ENCODE measurements at places on chromosomes 7 and 10. TPM values are rescaled to one million over a fixed set of nuclear protein-coding genes. Genes with fewer than 3 reads are reported as not detected.

The PRR15 gene
- not detected for total RNA-seq

The TMEM26 gene
- not detected for total RNA-seq

The TMEM213 gene
- total RNA-seq, result not detected

The ZC3HAV1 gene
- 153 TPM for total RNA-seq

The BAMBI gene
- 0.70 TPM for total RNA-seq

The IKZF1 gene
- 391 TPM for total RNA-seq

The SFRP5 gene
- total RNA-seq, result not detected

The PTPRZ1 gene
- not detected for total RNA-seq

The WNT2 gene
- total RNA-seq, result not detected

GRCh38 chr10:63666836-63667383 lies 145.7 kb downstream of the REEP3 start:
- DNase-seq, result no peak

DNA sequence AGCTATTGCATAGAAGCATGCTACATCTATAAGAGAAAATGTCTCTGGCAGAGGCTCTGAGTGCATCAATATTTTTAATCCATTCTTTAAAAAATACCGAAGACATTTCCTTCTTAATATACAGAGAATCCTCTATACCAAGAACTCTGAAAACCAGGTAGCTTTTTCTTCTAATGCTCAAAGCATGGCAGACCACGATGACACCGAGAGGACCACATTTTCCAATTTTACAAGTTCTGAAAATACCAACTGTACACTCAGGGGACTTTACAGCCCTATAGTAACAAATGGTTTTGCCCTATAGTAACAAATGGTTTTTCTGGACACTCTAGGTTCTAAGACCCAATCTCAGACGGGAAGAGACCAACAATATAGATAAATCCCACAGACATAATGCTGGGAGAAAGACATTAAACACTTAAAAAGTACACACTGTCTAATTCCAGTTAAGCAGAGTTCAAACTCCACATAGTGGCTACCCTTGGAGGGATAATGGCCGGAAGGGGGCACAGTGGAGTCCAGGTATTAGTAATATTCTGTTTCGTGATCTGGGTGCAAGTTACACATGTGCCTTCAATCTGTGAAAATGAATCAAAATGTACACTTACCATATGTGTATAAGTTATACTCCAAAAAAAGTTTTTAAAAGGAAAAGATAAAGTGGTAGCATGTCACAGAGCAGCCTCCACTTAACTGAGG lies 26.2 kb downstream of the CCDC6 start:
- no peak for DNase-seq

DNA sequence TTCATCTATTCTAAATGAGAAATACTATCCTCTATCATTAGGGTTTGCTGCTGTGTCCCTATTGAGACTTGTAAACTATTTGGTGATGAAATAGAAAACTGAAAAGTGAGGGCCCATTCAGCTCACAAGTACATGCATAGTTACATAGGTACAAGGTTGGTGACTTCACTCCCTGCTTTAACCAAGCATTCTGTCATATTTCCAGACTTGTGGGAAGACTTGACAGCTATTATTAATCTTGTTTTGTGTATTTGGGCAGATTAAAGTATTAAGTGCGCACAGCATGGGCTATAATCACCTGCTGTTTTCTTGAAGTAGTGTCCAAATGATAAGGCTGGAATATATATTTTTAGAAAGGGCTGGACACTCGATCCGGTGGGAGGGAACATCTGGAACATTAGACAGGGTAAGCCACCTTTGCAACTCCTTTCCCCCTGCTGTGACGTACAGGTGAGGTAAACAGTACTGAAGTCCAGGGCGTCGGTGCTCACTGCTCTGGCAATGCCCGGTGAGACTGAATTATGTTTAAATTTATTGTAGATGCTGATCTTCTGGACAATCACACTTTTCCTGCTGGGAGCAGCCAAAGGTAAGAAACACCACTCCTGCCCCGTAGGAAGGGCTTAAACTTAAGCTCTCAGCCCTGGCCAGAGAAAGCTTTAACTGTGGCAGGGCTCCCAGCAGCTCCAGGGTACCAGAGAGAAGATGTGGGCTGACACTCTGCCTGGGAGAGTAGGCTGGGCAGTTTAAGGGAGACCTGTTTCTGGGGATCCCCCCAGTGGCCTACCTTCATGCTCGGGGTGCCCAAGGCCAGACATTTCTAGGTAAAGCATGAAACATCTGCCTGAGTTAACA lies at the start of gene PNLIPRP1:
Gene PNLIPRP1, plus strand, starts transcription at position 370 of the 855 bp plus-strand sequence. Its CDS starts 171 bp downstream, at position 541.
- DNase-seq, result no peak

DNA sequence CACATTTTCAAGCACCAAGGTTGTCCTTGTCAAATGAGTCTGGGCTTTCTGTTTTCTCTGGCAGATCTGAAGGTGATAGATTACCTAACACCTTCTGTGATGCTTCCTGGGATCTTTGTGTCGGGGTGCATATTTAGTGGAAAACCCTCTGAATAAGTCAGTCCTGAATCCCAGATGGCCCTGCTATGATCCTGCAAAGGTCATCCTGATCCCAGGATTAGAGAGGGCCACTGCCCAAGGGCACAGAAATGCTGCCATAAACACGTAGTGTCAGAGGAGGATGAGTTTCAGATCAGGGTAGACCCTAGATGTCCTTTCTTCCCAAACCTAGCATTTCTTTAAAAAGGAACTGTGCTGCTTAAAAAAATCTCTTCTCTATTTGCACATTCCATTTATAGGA lies 19.0 kb downstream of the AGR2 start:
- DNase-seq, result no peak
